ENCODE measurements at places on chromosomes 5 and 9.

- DNase-seq: no peak
Observed at GRCh38 chr5:66041627-66042026, 102.5 kb upstream of the SREK1 start.

DNA sequence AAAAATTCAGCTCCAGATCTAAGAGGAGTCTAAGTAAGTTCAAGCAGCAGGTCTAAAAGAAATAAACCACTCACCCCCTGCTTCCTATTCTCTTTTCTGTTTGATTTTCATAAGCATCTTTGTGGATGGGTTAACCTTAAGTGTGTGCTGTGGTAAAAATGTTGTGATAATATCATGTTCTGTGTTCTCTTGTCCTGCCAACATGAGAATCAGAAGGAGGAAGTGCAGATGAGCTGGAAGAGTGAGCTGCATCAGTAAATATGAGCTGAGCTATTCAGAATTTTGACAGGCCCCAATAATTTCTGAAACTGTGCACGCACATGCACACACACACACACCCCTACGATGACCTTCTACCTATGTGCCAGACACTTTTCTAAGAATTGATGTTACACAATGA, 186.5 kb upstream of the ANKRD55 start:
- no peak for DNase-seq

GRCh38 chr9:14061936-14062585, 251.9 kb downstream of the NFIB start:
- no peak for DNase-seq

GRCh38 chr5:61329550-61330128, 2.4 kb upstream of the ZSWIM6 start:
- DNase-seq: no peak

GRCh38 chr5:177423671-177424070, 2.8 kb upstream of the GRK6 start:
- DNase-seq: no peak

- DNase-seq: no peak
Observed at GRCh38 chr9:89079391-89079790, 88.1 kb downstream of the S1PR3 start.

DNA sequence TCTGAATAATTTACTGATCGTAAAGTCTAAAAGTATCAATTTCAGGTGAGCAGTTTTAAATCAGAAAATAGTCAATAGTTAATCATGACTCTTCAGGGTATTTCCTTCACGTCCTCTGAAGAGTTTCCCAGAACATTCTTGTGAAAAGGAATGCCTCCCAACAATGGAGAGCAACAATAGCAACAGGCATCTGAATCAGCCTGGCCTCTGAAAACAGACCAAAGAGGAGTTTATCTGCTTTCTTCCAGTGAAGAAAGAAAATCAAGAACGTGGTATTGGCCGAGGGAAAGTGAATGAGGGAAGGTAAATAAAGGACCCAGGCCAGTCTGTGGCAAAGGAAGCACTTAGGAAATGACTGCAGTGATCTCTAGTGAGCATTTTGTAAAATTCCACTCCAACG, 26.1 kb upstream of the RASGEF1C start:
- no peak for DNase-seq

GRCh38 chr9:112777914-112778313, 27.4 kb downstream of the SNX30 start:
- DNase-seq: no peak
